Bronchus fibroblast of lung (primary cell): ENCODE measurements at places on chromosomes 6 and 20. TPM values are rescaled to one million over a fixed set of nuclear protein-coding genes. Genes with fewer than 3 reads are reported as not detected.

SLC17A1 gene
- not detected in 2 replicates for total RNA-seq

OPN5 gene
- total RNA-seq: not detected in 2 replicates

NKX2-4 gene
- total RNA-seq: not detected in 2 replicates

DACT2 gene
- total RNA-seq: 0.15 TPM in 1 of 2 replicates, not detected in the other

C6orf52 gene
- total RNA-seq: 0.84 and 0.89 TPM in 2 replicates

ANKRD6 gene
- 0.59 and 0.84 TPM in 2 replicates for total RNA-seq

UFL1 gene
- 16.1 and 17.7 TPM in 2 replicates for total RNA-seq

POPDC3 gene
- total RNA-seq: 5.5 and 7.7 TPM in 2 replicates

PGC gene
- not detected in 2 replicates for total RNA-seq
